ENCODE measurements at places on chromosomes 5 and 9.

DNA sequence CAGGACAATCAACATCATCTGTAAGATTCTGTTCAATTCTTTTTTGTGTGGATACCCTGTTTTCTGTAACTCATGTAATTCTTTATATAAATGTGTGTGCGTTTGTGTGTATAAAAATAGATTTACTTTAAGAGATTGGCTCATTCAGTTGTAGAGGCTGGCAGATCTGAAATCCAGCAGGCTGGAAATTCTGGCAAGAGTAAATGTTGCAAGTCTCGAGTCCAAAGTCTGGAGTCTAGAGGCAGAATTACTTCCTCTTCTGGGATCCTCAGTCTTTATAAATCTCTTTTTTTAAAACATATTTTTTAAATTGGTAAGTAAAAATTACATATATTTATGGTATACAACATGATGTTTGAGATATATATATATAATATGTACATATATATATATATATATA lies 202.1 kb upstream of the TMEM161B start:
- no peak for DNase-seq

- no peak for DNase-seq
Measured at GRCh38 chr5:89934069-89934468, 475.5 kb downstream of the CETN3 start.

DNA sequence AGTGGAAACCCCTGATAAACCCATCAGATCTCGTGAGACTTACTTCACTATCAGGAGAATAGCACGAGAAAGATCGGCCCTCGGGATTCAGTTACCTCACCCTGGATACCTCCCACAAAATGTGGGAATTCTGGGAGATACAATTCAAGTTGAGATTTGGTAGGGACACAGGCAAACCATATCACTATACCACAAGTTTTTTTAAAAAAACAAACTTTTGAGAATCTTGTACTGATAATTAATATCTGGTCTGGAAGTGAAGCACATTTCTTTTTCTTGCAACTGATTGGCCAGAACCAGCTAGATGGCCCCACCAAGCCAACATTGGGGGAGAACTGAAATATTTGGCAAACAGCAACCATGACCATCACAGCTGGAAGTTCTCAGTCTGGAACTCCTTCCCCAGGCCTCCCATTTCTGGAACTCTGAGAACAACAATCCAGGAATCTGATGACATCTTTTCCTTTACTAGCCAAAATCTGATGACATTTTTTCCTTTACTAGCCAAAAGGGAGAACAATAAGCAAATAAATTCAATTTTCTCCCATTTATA lies 51.8 kb upstream of the CDKN2B start:
- no peak for DNase-seq

DNA sequence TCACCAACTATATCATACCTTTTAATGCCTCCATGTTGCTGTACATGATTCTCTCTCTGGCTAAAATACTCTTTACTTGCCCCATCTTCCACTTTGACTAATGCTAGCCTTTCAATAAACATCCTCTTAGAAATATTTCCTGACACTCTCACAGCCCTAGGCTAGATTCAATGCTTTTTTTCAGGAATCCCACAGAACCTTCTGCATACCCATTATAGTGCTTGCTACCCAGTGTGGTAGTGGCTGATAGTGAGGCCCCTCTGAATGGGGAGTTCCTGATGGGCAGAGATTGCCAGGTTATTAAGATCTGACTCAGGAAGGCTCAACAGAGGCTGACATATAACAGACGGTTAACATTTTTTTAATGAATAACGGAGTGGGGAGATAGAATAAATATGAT lies 11.6 kb downstream of the SSBP2 start:
- no peak for DNase-seq

GRCh38 chr5:2011481-2012411 lies 129.0 kb upstream of the IRX4 start:
- no peak for DNase-seq

DNA sequence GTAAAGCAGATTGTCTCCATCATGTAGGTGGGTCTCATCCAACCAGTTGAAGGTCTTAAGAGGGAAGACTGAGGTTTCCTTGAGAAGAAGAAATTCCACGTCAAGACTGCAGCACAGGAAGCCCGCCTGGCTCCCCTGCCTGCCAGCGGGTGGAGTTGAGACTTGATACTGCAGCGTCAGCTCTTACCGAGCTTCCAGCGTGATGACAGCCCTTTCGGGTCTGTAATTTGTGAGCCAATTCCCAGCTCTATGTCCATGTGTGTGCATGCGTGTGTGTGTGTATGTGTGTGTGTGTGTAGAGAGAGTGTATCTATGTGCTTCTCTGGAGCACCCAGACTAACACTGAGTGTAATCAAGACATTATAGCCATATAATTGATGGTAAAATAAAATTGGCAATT lies 379.7 kb upstream of the IRX2 start:
- no peak for DNase-seq

DNA sequence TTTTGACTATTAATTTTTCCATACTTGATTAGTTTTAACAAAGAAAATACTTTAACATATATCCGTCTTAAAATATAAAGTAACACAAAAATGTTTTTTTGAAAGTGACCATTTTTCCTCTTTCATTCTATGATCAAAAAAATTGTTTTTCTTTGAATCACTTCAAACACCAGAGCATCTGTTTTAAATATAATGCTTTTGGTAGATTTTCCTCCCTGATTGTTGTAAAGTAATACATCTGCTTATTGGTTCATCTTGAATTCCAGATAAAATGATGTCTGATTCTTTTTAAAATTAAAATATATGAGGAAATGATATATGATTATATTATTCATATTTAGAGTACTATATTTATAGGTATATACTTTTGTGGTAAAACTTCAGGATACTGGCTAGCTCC lies 76.2 kb upstream of the LPAR1 start:
- no peak for DNase-seq

- DNase-seq = peak; percentile 84
Measured at GRCh38 chr5:141182248-141182647, at the start of gene PCDHB16. Gene PCDHB16 (plus strand): TSS chr5:141182387. CDS start chr5:141182560, 173 bp downstream.

GRCh38 chr9:91412941-91413340 lies 10.7 kb downstream of the NFIL3 start:
- no peak for DNase-seq

DNA sequence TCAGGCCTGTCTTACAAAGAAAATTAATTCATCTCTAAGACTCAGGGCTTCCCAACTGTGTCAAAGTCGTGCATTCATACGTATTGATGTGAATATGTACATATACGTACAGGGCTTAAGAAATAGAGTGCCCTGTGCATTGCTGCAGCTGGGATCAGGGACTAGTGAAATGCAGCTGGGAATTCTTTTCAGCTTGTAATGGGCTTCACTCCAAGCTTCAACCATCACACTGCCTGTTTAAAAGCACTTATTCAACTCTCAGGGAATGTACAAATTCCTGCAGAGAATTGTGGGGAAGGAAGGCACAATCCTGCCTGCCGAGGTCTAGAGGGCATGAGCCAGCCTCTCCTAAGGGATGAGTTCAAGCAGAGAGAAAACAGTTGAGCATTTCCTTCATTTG lies 59.6 kb upstream of the MAN2A1 start:
- DNase-seq = no peak

GRCh38 chr9:103700195-103700962 lies 393.7 kb upstream of the SMC2 start:
- DNase-seq = no peak

DNA sequence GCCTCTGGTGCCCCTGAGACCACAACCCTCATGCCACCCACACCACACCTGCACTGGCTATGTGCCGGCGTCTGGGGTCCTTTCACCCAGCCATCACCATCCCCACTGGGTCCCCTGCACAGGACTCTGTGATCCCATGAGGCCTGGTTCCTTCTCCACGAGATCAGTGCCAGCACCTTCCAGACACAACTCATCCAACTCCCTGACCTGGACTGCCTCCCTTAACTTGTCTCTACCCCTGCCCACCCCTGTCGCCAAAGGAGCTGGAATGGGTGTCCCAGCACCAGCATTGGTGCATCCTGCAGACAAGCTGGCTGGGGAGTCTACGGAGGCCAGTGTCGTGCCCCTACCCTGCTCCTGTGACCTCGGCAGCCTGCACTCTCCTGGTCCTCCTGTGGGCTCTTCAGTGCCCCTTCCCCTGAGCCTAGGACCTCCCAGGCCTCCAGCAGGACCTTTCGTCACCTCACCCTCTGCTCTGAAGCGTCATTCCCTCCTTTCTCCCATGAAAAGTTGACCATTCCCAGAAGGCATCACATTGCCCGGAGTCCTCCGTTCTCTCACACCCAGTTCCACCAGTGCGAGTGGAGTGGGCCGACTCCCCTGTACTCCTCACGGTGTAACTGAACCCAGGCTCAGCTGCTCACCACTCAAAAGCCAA lies 87.7 kb downstream of the NSUN2 start:
- DNase-seq = no peak

GRCh38 chr9:131554843-131555351 lies 9.6 kb downstream of the PRRT1B start:
- no peak for DNase-seq

DNA sequence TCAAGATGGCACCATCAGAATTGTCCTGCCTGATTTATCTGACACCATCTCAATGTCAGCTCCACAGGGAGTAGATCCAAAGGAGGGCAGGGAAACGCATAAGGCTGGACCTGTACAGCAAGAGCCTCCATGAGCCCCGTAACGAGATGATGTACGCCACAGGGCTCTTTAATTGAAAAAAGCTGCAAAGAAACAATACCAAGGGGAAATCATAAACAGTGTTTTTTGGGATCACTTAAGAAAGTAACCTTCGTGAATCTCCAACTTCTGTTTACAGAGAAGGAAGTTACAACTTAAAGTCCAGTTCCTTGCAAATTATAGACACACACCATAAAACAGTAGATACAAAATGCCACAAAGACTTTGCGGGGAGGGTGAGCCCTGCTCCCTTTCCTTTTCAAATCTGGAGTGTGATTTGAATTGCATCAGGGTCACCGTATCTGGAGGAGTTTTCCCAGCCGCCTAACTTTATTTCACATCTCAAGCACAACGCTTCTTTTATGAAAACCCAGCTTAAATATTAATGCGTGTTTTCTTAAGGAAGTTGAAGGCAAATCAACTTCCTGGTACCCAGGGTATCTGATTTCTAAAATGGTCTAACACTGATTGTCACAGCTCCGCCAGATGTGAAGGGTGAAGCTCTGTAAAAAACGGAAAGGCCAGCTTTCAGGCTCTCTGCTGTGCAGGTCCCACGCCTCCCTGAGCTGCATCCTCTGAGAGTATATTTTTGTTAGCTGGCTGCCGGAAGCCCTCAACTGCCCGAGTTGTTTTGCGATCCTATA lies 88.9 kb downstream of the EBF1 start:
- DNase-seq = no peak

- no peak for DNase-seq
Measured at GRCh38 chr5:141709699-141710267, 27.8 kb upstream of the ARAP3 start.

DNA sequence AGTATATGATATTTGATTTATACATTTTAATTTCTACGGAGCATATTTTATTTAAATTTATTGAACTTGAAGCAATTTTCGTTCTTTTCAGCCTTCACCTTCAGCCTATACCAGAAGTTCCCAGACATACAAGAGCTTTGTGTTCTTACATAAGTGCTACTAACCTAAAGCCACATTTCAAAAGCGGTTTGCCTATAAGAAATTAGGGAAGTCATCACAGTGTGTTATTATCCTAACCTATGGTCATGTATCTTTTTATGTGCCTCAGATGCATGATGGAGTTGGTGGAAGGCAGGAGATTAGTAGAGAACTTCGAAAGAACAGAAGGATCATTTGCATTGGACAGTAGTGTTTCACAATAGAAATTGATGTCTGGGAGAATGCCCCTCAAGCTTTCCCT lies 3.1 kb downstream of the KIF2A start:
- DNase-seq = no peak

DNA sequence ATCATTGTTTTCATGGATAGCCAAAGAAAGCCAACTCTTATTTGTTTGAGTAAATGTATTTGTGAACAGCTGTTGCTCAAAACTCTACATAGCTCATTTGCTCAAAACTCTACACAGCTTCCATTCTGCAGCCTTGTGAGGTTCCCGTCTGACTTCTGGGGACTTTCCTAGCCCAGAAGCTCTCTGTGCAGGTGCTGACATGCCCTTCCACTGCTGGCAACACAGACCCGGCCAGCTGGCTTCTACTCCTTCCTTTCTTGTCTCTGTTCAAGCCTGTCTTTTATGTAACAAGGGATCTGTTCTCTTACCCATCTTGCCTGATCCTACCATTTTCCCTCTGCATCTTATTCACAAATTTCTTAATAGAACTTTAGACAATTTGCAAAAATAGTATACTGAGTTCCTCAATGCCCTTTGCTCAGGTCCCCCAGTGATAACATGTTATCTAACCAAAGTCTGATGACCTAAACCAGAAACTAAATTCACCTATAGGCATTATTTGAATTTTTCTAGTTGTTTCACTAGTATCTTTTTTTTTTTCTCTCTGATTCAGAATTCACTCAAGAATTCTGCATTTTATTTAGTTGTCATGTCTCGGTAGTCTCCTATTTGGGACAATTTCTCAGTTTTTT lies 556.5 kb upstream of the SEMA6A start:
- no peak for DNase-seq

GRCh38 chr5:37211661-37212060 lies 37.5 kb downstream of the CPLANE1 start:
- no peak for DNase-seq

DNA sequence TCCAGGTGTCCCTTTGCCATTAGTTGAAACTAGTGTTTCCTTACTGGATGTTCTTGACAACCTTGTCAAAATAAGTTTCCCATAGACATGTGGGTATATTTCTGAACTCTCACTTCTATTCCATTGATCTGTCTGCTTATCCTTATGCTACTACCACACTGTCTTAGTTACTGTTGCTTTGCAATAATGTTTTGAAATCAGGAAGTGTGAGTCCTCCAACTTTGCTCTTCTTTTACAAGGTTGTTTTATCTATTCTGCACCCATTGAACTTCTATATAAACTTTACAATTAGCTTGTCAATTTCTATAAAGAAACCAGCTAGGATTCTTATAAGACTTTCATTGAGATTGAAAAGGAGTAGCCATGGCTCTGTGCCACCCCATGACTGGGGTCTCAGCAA lies 24.3 kb downstream of the CD14 start:
- no peak for DNase-seq

DNA sequence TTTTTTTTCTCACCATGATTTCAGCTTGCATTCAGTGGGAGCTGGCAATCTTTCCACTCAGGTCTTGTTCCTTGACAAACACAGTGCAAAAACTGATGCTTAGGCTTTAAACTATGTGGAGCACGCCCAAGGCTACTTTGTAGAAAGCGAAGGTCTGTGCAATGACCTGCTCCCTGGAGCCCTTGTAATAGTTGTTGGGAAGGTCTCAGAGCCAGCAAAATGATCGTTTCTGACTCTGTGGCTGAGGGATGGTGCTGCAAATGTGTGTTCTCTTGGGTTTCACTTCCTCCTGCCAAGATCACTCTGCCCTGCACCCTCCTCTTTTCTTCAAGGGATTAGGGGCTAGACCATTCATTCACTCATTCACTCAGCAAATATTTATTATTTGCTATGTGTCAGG lies 249.7 kb upstream of the MAP3K1 start:
- no peak for DNase-seq

DNA sequence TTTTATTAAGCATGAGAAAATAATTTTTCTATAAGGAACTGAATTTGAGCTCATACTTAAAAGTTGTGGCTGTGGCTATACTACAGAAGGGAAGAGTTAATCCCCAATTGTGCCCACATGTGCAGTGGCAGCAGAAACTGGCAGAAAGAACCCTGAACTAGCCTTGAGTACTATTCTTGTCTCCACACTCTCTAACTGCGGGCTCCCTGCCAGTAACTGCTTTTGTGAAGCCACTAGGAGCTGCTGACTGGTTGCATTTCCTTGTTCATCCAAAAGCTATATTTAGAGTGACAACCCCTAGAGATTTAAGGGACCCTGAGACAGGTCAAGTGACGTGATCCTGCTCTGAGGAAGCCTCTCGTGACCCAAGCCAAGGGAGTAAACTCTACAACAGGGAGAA lies 238.6 kb downstream of the ELAVL2 start:
- DNase-seq = no peak

GRCh38 chr9:114308361-114308950 lies 14.4 kb upstream of the ORM1 start:
- DNase-seq = no peak

Measured in H9 (cell line).